AG04449 (cell line): ENCODE measurements at places on chromosomes 16 and 17.

GRCh38 chr17:60231234-60231633, 81.5 kb downstream of the CA4 start:
- DNase-seq: no peak

- no peak for DNase-seq
These were observed 25.7 kb downstream of the ST6GALNAC1 start for GRCh38 chr17:76617838-76618237.

DNA sequence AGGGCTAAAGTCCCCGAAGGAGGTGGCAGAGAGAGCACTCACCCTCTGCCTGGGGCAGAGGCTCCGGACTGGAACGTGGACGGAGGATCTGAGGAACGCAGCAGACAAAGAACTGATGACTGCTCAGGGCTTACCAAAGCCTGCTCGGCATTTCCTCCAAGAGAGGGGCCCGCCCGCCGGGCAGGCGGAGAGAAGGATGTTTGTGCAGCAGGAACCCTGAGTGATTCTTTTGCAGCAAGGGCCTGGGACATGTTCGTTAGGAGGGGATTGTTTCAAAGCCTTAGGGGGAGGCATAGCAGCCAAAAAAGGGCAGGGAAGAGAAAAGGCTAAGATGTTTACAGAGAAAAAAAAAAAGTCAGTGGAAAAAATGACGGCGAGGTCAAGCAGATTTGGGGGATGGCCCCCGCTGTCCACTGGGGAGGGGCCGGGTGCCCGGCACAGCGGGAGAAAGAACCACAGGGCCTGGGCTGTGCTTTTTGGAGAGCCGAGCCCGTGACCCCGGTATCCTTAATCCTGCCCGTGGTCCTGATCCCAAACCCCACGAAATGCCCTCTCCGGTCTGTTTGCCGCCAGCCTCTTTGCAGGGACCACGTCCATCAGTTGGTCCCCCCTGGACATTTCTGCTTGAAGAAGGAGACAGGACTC, 129.3 kb downstream of the NTN1 start:
- DNase-seq: no peak

- no peak for DNase-seq
These were observed 11.3 kb upstream of the RBFOX3 start for GRCh38 chr17:79622122-79622601.

DNA sequence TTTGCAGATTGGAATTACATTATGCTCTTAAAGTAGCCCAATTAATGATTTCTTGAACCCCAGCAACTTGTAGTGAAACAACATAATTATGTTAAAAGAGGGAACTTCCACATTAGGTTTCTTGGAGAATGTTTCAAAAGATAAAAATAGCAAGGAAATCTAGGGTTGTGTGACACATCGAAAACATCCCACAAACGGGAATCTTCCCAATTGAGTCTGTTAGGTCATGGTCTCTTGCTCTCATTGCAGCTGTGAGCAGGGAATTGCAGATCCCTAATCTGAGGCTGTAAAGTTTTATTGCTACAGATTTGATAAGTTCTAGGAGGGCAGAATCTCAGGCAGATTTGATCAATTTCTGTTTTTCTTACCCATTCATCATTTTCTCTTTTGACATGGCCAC, 6.7 kb upstream of the LPO start:
- no peak for DNase-seq

- no peak for DNase-seq
These were observed 413.2 kb downstream of the SHISA9 start for GRCh38 chr16:13314633-13315032.

DNA sequence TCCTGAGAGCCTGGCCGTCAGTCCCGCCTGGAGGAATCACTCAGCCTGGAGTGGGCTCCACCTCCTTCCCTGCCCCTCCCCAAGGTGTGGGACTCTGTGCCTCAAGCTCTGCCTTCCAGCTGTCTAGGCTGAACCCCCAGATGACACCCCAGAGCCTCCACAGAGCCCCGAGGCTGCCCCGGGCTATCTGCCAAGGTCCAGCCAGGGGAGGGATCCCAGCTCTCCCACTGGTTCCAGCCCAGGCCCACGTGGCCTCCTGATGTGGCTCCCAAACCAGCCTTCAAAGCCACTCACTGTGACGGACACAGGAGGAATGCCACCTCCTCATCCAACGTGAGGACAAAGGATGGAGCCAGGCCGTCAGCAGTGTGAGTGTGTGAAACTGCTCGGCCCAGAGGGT, 45.6 kb upstream of the ENPP7 start:
- DNase-seq: no peak

- no peak for DNase-seq
These were observed 1.9 kb downstream of the SEC14L1 start for GRCh38 chr17:77142689-77143088.

DNA sequence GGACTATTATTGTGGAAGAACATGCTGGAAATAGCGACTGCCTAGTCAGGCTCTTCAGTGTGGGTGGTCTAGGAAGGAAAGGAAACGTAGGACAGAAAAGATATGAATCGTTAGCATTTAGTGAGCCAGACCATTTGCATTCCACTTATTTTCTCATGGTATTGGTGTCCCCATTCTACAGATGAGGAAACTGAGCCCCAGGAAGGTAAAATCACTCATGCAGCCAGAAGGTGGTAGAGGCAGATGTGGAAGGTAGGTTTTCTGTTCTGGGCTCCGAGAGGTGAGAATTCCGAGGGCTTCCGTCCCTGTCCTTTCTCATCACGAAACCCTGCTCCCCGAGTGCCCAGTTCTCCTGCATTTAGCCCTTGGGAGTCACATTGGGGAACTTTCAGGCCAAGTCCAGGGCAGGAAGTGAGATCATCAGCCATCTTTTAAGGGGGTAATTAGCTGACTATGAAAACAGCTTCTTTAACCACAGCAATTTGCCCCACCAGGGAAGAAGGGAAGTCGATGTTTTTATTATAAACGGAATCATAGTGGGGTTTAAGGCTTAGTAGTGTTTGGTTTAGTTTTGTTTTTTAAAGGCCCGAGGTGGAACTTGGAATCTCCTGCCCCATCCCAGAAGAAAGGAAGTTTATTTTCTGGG, 110.7 kb upstream of the IRX3 start:
- DNase-seq: peak; percentile 41

GRCh38 chr16:9545522-9546437, 454.3 kb downstream of the HAPSTR1 start:
- DNase-seq: no peak

DNA sequence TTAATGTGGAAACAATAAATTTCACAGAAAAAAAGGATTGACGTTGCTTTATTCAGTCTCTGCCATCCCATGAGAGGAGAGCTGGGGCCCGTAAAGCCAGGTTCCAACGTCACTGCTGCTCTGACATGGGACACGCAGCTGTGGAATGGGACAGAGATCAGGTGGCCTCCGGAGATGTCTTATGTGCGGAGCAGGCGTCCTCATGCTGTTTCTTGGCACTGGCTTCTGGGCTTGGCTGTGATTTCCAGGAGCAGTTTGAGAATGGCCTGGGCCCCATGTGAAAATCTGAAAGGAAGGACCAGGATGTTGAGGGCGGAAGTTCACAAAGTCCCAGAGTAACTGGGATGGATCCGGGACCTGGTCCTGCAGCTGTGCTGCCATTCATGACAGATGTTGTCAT, 32.4 kb downstream of the NDEL1 start:
- DNase-seq: no peak

GRCh38 chr17:7982173-7982572, 20.2 kb upstream of the GUCY2D start:
- no peak for DNase-seq

GRCh38 chr17:50316016-50316587, 29.8 kb upstream of the XYLT2 start:
- no peak for DNase-seq

GRCh38 chr17:50397919-50398285, 579 bp upstream of the LRRC59 start:
- DNase-seq: no peak

DNA sequence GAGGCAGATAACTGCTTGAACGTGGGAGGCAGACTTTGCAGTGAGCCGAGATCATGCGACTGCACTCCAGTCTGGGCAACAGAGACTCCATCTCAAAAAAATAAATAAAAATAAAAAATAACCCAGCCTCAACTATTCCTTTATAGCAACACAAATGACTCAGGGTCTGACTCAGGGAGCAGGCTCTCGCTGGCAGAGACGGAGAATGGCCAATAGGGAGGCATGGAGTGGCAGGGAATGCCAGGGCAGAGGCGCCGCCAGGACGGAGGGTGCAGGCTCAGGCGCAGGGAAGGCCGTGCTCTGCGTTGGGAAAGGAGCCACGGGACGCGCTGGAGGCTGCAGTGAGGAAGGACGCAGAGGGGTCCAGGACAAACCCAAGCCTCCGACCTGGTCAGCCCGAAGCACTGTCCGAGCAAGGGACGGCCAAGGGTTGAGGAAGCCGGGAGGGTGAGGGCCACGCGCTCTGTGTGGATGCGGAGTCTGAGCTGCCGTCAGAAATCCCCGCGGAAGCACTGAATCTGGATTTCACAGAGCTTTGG, 40.3 kb downstream of the PKD1 start:
- DNase-seq: no peak

GRCh38 chr16:53805752-53806151, 101.8 kb downstream of the FTO start:
- DNase-seq: no peak

DNA sequence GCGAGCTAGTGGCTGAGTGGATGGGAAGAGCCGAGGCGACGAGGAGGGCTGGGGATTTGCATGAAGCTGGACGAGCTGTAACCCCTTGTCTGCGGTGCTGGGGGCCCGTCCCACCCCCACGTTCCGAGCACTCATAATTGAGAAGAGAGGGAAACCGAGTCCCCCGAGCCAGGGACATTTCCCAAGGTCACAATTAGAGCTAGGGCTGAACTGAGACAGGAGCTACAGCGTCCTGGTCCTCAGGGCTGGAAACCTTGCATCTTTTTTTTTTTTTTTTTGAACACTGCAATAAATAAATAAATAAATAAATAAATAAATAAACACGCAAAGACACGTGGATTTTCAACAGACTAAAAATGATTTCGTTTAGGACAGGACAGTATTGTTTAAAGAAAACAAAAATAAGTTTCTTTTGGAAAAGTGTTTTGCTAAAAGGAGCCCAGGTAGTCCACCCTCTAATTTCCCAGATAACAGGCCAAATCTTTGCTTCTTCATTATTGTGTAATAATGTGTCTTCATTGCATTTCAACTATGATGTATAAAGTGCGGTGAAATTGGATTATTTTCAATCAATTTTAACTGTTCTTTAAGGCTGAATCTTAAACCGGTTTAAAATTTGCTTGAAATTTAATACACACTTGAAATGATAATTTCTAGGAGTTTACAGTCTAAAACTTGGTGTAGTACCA, 992 bp downstream of the GDPD1 start:
- no peak for DNase-seq

- DNase-seq: no peak
These were observed 13.4 kb downstream of the FLYWCH1 start for GRCh38 chr16:2924901-2925755.

- no peak for DNase-seq
These were observed 103.5 kb downstream of the STX8 start for GRCh38 chr17:9472094-9472493.

DNA sequence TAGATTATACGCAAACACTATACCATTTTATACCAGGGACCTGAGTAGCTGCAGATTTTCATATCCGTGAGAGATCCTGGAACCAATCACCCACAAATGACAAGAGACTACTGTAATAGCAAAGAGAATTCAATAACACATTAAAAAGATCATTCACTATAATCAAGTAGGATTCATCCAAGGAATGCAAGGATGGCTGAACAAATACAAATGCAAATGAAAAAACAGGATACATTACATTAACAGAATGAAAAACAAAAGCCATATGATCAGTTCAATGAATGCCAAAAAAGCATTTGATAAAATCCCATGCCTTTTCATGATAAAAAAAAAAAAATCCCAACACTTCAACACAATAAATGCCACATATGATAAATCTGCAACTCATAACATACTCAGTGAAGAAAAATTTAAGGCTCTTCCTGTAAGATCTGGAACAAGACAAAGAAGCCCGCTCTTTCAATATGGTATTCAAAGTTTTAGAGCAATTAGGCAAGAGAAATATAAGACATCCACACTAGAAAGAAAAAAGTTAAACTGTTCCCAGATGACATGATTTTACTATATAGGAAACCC, 29.0 kb downstream of the N4BP1 start:
- DNase-seq: no peak

- DNase-seq: no peak
These were observed 44.6 kb downstream of the NDEL1 start for GRCh38 chr17:8480011-8480976.

- no peak for DNase-seq
These were observed 8.2 kb downstream of the SLC46A1 start for GRCh38 chr17:28397687-28398279.

DNA sequence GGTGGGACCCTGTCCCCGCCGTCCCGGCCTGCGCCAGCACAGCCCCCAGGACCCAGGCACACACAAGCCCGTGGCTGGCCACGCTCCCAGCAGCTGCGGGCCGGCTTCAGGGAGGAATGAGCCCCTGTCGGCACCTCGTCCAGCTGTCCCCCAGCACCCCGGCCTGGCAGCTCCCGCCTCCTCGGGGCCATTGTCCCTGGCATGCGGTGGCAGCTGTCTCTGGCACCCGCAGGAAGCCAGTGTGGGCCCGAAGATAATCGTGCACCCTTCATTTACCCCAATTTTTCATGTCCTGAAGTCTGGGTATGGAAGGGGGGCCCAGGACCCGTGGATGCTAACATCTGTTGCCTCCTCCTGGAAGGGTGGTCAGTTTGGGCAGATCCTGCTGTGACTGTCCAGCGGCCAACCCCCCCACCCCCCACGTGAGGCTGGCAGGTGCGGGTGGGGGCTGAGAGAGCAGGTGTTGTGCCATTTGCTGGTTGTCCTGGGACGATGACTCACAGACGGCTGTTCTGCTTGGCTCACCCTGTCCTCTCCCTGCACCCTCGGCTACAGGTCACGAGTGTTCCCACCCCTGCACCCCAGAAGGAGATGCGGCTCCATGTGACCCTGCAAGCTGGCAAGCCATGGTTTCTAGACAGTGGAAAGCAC, 4.0 kb upstream of the LMF1 start:
- DNase-seq: no peak

GRCh38 chr17:1627182-1627981, 1.3 kb downstream of the SLC43A2 start:
- DNase-seq: no peak

GRCh38 chr17:47708864-47709541, 15.0 kb downstream of the TBKBP1 start:
- no peak for DNase-seq
